ENCODE measurements at places on chromosomes 16 and 17.

- DNase-seq = peak; percentile 62
Measured at GRCh38 chr16:1708768-1709180, 2.8 kb downstream of the MAPK8IP3 start.

DNA sequence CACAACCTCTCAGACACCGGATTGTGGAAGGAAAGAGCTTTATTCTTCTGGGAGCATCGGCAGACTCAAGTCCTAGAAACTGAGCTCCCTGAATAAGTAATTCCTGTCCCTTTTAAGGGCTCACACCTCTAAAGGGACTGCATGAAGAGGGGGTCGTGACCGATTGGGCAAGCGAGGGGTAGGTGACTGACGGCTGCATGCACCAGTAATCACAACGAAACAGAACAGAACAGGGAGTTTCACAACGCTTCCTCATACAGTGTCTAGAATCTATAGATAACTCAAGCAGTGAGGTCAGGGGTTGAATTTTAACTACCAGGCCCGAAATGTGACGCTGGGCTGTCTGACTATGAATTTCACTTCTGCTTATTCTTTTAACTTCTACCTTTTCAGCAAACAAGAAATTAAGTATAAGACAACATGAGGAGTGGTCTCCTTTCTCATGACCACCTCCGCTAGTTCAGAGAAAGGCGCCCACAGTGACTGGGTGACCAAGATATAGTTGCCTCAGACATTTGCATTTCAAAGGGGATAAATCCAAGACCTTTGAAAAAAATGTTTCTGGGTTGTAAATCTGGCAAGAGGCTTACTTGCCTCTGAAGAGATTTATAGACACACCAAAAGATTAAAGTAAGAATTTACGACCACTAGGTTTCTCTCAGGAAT is 88.4 kb upstream of the ATF7IP2 start:
- DNase-seq = no peak

DNA sequence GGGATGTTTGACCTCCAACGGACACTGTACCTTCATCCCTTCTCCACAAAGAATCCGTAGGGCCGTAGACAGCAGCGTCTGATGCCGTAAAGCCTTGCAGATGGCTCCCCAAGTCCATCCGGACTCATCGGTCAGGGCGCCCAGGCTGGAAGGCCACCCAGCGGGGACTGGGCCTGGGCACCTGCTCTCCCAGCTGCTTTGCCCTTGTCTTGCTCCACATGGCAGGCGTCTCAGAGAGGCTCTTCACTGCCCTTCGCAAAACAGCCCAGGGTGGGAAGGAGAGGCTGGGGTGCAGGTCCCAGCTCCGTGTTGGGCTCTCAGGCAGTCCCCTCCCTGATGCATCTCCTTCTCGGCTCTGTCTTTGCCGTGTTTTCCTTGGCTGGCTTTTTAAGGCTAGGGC is 6.2 kb upstream of the RPTOR start:
- DNase-seq = no peak

DNA sequence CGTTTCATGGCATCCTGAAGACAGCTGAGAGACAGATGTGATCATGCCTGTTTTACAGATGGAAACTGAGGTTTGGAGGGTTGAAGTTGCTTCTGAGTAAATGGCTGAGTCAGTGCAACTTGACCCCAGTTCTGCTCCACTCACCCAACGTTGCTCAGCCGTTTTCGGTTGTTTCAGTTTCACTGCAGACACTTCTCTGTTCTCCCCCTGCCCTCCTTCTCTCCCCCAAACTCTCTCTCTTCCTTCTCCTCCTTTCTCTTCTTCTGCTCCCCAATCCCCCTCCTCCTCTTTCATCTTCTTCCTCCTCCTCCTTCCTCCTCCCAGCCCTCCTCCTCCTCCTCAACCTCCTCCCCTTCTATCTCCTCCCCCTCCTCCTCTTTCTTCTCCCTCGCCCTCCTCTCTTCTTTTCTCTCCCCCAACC is 9.4 kb upstream of the CEP20 start:
- no peak for DNase-seq

DNA sequence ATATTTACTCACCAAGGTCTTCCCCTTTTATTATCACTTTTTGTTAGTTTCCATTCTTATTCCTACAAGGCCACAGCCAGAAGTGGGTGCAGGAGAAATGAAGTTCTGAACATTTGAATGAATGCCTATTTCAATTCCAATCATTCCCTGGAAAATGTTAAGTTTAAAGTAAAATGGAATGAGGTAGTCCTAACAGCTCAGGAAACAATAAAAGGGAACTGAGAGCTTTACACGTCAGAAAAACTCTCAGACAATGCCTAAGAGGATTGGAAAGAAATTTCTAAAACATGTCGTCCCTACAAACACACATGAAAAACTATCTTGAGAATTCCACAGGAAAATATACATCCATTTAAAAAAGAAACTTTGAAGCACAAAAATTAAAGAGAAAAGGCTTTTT is 238.8 kb downstream of the STX8 start:
- no peak for DNase-seq

GRCh38 chr16:67206838-67207248 is 7.9 kb downstream of the ELMO3 start:
- DNase-seq = no peak

DNA sequence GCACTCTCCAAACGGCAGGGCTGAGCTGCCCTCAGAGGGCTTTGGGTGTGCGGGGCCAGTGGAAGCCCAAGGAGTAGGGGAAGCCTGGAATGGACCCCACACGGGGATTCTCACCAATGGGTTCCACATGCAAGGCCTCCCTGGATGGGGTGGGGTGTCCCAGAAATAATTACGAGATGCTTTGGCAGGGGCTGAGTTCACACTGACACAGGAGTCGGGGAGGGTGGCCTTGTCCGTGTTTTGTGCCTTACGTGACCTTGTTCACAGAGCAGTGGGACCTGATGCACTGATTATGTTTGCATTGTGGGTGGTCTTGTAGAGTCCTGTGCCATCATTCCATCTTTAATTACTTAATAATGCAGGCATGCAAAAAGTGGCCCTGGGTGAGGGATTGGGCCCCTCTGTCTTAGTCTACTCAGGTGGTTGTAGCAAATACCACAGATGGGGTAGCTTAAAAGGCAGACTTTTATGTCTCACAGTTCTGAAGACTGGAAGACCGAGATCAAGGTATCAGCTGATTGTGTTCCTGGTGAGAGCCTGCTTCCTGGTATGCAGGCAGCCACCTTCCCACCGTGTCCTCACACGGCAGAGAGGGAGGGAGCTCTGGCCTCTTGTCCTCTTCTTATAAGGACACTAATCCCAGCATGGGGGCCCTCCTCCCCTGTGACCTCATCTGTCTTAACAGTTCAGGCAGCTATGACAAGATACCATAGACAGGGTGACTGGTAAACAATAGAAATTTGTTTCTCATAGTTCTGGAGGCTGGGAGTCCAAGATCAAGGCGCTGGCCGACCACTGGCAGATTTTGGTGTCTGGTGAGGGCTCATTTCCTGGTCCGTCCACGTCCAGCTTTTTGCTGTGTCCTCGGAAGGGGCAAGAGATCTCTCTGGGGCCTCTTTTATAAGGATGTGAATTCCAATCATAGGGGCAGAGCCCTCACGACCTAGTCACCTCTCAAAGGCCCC is 239.4 kb downstream of the IRF8 start:
- DNase-seq = no peak

- no peak for DNase-seq
Measured at GRCh38 chr16:4698321-4699045, 5.1 kb downstream of the NUDT16L1 start.

DNA sequence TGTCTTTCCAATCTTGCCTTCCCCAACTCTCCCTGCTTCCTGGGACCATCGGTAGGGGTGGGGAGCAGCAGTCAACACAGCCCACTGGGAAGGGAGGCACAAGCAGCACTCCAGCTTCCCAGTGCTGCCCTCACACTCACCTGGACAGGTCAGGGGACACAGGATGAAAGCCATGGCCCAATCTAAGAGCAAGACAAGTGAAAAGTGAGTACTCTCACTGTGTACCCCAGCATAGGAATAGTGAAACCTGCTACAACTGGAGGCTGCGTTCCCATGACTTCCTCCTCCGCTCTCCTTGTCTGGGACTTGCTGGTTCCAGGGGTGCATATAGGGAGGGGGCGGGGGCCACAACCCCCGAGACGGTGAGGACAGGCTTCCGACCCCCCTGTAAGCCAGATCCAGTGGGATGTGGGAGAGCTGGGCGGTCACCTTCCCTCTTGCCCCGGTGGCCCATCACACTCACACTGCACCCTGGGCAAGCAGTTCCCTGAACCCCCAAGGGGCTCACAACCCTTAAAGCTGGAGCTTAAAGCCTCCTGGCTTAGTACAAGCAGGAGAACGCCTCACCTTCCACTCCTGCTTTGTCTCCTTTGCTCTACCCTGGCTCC is 29.5 kb upstream of the SLC25A19 start:
- no peak for DNase-seq

GRCh38 chr17:58315750-58316149 is 12.8 kb downstream of the TSPOAP1 start:
- no peak for DNase-seq

DNA sequence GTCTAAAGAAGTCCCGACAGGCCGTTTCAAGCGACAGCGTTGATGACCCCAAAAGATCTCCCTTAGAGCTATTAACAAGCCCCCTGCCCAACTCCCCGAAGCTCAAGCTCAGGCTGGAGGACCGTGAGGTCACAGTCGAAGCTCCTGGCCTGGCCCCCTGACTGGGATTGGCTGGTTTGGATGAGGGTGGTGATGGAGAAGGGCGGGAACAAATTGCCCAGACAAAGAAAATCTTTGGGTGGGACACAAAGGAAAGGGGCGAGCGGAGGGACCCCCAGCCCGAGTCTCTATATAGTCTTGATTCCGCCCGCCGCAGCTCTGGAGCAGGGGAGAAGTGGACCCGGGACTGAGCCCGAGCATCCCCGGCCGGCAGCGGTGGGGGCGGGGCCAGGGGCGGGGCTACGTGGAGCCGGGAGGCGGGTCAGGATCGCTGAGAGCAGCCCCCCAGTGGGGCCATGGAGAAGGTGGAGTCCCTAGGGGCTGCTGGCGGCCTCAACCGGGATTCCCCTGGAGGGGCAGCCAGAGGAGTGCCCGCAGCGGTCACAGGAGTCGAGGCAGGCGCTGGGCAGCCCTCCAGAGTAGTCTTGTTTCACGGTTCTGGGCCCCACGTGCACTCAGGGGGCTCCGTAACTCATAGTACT is 982 bp upstream of the NEURL4 start:
- DNase-seq = peak; percentile 78

DNA sequence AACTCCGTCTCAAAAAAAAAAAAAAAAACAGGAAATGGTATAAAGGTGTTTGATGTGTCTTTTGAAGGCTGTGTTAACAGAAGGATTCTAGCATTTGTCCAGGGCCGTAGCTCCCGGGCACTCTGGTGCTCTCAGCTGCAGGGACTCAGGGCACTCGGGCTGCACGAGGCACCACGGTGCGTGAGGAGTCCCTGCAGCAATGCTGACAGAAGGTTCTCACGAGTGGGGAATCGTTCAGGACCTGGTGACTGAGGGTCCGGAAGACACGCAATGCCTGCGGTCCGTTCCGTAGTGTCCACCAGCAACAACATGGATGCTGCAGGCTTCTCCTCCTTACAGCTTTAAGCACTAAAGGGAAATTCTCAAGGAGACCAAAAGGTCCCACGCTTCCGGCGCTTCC is 12.6 kb upstream of the FAAP100 start:
- DNase-seq = no peak

DNA sequence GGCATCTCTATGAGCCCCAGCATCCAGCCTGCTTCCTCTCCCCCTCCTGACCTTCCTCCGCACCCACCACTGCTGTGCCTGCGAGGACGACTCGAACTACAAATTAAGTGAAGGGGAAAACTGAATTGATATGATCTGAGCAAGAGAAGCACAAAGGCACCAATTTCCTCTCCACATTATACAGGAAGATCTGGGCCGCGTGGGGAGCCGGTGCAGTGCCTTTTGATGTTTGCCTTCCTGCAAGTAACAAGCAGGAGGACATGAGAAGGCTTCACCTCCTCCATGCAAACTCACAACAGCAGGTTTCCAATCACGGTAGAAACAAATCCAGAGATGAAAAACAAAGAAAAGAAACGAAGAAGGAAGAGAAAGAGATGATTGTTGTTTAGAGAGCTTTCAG is 57.8 kb upstream of the MMP2 start:
- no peak for DNase-seq

- DNase-seq = no peak
Measured at GRCh38 chr17:17758941-17759563, 77.7 kb downstream of the SREBF1 start.

DNA sequence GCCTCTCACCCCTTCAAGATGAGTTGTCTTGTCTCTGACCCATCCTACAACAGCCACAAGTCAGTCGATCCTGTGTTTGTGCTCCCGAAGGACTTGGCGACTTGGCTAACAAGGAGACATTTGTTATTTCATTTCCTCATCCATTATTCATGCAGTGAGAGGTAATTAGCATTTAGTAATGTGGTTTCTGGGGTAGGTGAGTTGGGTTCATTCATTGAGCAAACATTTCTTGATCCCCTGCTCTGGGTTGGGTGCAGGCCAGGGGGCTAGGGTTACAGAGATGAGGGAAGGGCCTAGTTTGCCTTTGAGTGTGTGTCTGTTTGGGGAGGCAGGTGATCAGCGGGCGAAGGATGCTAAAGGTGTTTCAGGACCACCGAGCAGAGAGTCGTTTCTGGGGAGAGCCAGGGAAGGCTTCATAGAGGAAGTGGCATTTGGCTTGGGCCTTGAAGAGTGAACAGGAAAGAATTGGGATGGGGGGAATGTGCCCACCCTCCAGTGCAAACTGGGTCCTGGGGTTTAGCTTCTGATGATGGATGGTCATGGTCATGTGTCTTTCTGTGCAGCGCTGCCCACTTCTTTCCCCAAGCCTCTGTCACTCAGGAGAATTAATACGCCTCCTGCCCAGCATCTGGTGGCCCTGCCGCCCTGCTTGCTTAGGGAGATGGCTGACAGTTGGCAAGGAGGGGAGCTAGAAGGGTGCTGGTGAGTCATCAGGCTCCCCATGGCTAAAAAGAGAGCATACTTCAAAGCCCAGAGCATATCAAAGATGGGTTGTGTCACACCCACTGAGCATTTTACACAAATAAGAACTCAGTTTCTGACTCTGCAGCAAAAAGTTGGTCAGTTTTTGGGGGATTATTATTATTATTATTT is 38.5 kb downstream of the MSI2 start:
- DNase-seq = peak; percentile 38

- no peak for DNase-seq
Measured at GRCh38 chr16:58063377-58064076, 38.0 kb downstream of the MMP15 start.

- DNase-seq = no peak
Measured at GRCh38 chr17:47896672-47897490, 845 bp downstream of the SP2 start.

- DNase-seq = peak; percentile 86
Measured at GRCh38 chr16:81730090-81731051, 48.7 kb upstream of the PLCG2 start.

DNA sequence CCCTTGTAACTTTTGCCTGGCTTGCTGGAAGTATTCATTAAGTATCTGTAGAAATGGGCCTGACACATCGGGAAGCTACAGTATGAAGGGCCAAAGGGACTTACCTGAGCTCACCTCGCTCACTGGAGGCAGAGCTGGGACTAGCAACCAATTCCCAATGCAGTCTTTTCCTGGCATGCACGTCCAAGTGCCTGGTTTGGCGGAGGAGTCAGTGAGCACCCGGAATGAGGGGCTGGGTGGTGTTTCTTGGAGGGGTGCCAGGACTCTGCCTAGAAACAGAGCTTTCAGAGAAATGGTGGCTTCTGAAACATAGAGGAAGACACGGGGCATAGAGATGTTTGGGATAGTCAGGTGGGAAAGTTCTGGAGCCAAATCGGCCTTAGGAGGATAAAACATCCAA is 18.4 kb upstream of the GPRC5C start:
- DNase-seq = no peak

Measured in left ventricle myocardium inferior (tissue), 1 donor.